ENCODE measurements at places on chromosomes 1 and 21. TPM values are rescaled to one million over a fixed set of nuclear protein-coding genes. Genes with fewer than 3 reads are reported as not detected.

- no peaks in the 10 kb centered on the region for H3K36me3 ChIP-seq
- DNase-seq: peak; percentile 19
- peaks cover 3% of the 10 kb centered on the region for H3K27me3 ChIP-seq
- H3K4me1 ChIP-seq: no peaks in the 10 kb centered on the region
- peak overlapping the region; percentile 54 for H3K27ac ChIP-seq
- no peak overlapping the region for H3K4me3 ChIP-seq
Measured at GRCh38 chr1:241532864-241533263, 686 bp downstream of the KMO start.

DNA sequence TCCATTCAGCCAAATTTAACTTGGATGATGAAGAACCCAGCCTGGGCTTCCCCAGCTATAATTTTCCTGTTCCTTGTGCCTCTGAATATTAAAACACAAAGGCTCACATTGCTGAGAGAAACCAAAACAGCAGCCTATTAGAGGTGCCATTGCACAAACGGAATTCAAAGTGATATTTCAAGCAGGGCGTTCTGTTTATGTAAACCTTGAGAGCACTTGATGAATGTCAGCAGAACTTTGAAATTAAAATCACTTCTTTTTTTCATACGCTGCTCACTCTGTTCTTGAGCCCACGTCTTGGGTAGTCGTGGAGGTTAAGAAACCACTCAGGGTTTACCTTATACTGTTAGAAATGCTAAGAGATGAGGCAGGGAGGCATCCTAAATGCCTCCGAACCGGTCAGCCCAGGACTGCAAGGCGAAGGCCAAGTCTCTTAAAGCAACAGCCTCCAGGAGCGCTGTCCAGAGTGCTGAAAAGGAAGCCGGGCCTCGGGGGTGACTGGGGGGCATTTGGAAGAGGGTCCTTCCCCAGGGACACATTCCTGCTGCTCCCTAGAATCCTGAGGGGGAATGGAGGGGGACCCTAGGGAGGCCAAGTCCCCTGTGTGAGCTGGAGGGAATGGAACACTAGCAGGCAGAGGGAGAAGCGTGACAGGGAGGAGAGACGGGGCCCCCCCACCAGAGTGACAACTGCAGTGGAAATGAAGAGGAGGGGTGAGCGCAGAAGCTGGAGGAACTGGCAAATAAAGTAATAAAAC, 154.8 kb upstream of the VAMP3 start:
- no peak overlapping the region for H3K4me3 ChIP-seq
- peak; percentile 11 for DNase-seq
- H3K36me3 ChIP-seq: no peaks in the 10 kb centered on the region
- peaks cover 5% of the 10 kb centered on the region for H3K4me1 ChIP-seq

- DNase-seq: no peak
- H3K36me3 ChIP-seq: no peaks in the 10 kb centered on the region
Measured at GRCh38 chr1:211738691-211739301, 63.4 kb upstream of the NEK2 start.

GRCh38 chr1:162029157-162029556, 5.5 kb upstream of the OLFML2B start:
- H3K4me3 ChIP-seq: no peak overlapping the region
- H3K36me3 ChIP-seq: no peaks in the 10 kb centered on the region
- peaks cover 3% of the 10 kb centered on the region for H3K4me1 ChIP-seq

DNA sequence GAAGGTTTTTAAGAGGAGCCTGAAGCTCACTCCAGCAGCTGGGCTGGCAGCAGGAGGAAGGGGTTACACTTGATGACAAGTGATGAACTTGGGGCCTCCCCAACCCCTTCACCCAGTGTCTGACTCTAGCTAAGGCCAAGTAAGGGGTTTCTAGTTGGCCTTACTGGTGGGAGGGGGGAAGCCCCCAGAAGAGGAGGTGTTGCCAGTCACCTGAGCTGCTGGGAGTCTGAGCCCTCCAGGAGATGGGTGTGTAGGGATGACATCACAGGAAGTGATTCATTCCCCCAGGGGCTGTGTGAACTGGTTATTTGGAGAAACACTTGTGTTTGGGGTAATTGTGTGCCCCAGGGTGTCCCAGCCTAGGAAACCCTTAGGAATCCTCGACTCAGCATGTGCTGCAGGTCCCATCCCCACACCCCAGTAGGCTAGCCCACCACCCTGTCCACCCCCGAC, 3.1 kb downstream of the PADI1 start:
- no peak overlapping the region for H3K27ac ChIP-seq
- H3K36me3 ChIP-seq: no peaks in the 10 kb centered on the region
- DNase-seq: no peak
- H3K4me3 ChIP-seq: no peak overlapping the region

The CAPN9 gene
- 13.5 TPM for polyA plus RNA-seq
